ENCODE measurements at places on chromosomes 4 and X. TPM values are rescaled to one million over a fixed set of nuclear protein-coding genes. Genes with fewer than 3 reads are reported as not detected.

- no peak for DNase-seq
These were observed 202.7 kb downstream of the SPRY1 start for GRCh38 chr4:123599061-123599919.

Gene UGT2B17
- total RNA-seq = not detected

- no peak for DNase-seq
These were observed 11.1 kb downstream of the APEX2 start for GRCh38 chrX:55011294-55011693.

- peak; percentile 26 for DNase-seq
These were observed 471 bp upstream of the PLAC8 start for GRCh38 chr4:83115000-83115399.

DNA sequence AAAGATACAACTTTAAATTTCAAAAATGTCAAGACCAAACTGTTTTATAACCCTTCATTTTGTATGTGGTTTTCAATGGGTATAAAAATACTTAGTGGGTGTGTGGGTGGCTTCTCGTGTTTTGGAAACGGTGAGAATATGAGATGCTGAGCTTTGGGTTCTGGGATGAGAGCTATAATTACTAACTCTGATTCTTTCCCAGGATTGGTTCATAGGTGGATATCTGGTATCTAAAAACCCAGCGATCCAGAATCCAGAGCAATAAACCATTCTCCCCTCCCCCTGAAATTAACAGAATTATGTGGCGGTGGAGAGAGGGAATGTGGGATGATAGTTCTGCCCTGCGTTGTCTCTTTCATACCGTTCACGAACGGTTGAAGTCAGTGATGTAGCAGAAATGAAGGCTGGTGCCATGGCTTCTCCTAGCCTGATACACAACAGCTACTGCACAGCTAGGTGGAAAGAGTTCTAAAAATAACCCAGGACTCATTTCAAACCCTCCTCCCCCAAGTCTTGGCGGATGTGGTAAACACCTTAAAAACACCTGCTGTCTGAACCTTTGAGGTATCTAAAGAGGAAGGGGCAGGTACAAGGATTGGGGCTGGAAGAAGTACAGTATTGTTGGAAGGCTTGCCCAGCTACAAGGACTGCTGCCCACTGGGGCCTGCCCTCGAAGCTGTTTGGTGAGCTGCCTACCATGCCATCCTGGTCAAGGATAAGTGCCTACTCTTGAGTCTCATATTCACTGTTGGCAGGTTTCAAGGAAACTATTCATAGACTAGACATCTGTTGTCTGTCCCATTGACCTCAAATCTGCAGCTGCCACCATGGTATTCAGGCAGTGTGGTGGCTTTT, 44.5 kb downstream of the SEPTIN11 start:
- peak; percentile 45 for DNase-seq

Gene TRIM75
- total RNA-seq = not detected

DNA sequence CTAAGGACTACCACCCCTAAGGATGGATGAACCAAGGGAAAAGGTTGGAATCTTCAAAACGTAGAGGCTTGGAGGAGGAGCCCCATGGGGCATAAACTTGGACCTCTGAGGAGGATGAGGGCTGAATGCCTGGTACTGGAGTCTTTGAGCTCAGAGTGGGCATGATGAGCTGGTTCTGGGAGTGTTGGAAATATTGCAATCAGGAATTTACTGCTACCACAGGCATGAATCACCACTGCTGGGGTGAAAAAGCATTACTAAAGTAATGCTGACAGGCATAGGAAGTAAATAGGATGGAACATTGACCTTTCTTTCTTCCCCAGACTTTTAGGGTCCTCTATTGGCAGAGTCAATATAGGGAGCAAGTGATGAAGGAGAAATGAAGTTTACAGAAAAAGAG, 105.8 kb upstream of the RPS6KA3 start:
- DNase-seq = no peak

- no peak for DNase-seq
These were observed 23.5 kb upstream of the NFKB1 start for GRCh38 chr4:102477657-102478056.

Gene TENM3
- 18.2 TPM for total RNA-seq

DNA sequence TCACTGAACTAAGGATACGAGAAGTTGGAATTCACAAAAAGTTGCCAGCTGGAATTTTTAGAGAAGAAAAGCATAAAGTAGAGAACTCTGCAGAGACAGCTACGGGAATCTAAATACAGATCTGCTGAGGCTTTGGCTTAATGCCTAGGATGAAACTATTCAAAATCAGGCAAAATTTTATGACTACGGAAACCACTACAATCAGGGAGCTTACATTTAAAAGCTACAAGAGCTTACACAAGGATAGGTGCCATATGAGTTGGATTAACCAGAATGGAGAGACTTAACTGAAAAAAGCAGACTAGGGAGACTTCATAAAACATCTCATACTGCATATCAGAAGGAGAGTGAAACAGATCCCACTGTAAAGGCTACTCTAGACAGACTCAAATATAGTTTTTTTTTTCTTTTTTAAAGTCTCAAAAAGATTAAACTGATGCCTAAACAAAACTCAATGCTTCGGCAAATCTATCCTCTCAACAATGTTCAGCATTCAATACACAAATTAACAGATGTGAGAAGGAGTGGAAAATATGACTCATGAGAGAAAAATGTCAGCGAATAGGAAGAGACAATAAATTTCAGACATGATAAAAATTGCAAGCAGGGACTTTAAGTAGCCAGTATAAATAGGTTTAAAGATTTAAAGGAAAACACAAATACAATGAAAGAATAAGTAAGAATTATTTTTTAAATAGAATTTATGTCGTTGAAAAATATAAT, 586.1 kb downstream of the FSTL5 start:
- peak; percentile 84 for DNase-seq

DNA sequence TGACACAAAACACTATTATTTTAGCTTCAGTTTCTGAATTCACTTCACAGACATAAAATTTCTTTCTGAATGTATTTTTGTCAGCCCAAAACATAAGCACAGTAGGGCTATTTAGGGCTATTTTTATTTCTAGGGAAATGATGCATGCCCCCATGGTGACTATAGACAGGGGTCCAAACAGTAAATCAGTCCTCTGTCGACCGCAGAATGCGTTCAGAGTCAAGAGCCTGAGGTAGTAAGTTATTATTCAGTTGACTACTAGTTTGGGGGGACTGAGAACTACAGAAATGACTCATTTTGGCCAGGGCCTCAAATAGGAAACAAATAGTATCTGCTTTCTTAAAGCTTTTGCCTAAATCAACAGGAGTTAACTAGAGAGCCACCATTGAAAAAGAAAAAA, 414.4 kb downstream of the AFF2 start:
- DNase-seq = peak; percentile 60

Gene NPY2R
- not detected for total RNA-seq

Data from RPMI7951 (cell line).